ENCODE measurements at places on chromosomes 7 and 10.
A peak's percentile ranks its signal among the peaks of the same experiment; 100 is the strongest.

DNA sequence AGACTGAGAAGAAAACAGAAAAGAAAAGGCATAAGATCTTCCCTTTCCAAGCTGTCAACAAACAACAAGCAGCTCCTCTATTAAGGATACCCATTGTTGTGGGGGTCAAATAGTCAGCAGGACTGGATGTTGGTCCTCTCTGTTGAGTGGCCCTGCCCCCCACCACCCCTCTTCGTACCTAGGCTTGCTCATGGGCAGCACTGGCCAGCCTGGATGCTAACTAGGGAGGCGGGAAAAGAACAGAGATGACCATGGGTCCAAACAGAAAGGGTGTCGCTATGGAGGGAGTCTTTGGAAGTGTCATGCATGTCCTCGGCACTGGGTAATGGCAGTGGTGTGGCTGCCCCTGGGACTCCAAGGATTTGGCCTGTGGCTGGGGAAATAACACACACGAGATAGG lies 45.6 kb downstream of the SPDYE5 start:
- no peak for DNase-seq

DNA sequence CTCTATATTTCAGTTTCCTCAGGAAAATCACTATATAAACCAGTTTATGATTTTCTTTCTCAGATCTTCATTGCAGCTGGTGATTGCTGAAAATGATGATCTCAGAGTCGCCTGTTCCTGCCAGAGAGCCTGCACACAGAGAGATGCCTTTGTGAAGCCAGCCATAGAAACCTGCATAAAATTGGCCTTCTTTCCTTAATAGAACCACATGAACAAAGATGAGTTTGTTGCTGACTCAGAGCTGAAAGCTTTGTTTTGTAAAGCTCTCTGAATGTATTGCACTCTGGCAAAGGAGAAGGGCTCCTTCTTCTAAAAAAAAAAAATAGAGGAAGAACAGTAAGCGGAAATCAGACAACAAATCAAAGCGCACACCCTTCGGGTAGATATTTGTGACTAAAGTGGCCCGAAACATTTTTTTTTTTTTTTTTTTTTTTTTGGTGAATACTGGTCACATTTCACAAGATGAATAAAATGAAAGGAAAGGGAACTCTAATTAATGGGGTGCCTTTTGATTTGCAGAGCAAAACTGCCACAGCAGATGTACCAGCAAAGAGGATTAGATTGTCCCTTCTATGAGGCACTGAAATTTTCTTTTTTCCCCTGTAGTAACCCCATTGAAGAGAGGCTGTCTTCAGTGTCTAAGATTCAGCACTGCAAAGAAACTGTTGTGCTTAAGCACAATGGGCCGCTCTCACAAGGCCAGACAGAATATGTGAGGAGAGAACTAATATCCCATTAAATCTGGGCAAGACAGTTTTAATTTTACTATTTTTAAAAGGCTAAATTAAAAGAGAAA lies 75.1 kb upstream of the PTPRZ1 start:
- DNase-seq, result peak; percentile 0

DNA sequence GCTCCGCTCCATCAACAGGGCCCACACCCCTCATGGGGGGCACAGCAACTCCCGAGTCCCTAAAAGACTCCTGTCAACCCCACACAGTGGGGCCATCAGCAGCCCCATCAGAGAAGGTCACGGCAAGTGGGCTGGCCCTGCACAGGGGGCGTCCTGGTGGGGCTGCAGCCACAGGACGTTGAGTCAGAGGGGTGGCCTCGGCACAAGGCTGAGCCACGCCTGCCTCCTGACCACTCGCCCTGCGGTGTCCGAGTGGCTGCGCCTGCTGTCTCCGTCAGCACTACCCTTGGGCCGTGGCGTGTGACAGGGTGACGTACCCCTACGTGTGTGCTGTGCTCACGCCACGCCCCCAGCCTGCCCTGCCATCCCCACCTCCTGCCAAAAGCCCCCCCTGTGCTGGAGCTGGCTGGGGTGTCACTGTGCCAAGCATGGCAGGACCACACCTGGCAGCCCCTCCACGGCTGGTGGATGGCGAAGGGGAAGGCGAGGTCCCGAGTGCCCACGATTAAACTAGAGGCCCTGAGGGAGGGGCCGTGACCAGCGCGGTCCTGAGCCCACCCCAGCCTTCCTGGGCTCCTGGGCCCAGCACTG lies 26.0 kb upstream of the NKX6-2 start:
- no peak for DNase-seq

DNA sequence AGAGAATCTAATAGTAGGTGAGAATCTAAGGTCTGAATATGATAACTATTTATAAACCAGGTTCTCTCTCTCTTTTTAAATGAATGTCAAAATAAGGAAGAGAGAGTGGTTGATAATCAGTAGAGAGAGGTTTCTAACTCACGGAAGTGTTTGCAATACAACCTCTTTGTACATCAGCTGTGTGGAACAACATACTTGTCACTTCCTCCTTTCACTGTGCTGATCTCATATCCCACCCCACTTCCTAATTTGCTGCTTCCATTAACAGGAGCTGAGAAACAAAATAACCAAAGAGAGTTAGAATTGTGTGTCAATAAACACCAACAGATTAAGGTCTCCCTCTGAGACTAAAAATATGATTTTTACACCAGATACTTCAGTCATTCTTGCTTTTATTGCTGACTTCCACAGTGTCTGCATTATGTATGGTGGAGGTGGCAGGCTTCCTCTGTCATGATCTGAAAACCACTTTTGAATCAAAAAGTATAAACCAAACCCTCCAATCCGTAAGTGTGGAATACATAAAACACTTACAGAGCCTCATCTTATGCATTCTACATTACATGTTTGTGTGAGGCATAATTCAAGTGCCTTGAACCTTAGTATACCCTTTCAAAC lies 25.0 kb downstream of the CACUL1 start:
- DNase-seq, result no peak

- DNase-seq, result peak; percentile 33
These were observed 42.9 kb downstream of the TAX1BP1 start for GRCh38 chr7:27782849-27783248.

DNA sequence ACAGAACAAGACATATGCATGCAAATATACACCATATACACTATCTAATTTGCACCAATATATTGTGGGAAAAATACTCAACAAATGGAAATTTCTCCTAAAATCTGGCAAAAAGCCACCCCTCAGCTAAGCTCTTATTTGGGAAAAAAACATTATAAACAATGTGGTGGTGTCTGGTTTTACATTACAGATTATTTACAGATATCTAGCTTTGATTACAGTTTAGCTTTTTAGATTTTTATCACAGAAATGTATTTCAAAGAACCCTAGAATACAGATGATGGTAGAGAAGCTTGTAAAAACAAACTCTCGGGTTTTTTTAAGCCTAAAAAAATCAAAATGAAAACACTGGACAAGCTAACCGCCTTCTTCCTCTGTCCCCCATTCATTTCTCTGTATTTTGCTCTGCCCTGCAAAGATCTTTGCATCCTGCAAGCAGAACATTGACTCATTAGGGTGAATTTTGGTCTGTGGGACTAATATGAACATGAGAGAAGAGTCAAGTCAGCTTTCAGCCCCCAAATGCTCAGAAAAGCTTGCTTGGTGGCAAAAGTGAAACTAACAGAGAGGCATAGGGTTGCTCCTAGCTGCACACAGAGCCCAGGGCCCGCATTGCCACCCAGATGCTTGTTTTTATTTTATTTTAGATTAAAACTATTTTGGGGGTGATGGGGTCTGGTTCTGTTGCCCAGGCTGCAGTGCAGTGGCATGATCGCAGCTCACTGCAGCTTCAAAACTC lies 88.8 kb upstream of the LYZL1 start:
- no peak for DNase-seq

GRCh38 chr10:130438861-130439260 lies 302.7 kb downstream of the GLRX3 start:
- no peak for DNase-seq

- DNase-seq, result no peak
These were observed 46.1 kb downstream of the AP3M1 start for GRCh38 chr10:74104480-74104879.

DNA sequence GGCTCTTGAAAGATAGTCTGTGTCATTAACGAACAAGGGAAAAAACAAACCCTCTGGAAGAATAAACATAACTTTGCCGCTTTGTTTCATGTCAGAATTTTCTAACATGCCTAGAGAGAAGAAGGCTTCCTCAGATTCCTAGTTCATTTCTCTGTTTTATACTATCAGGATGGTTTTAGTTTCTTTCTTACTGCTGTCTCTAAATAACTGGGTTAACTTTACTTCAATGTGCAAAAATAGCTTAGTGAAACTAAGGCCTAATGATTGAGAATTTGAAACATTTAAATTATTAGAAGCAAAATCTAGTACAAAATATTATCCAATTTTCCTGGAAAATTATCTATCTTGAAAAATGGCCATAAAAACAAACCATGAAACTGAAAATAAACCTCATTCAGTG lies 72.1 kb upstream of the OGDHL start:
- no peak for DNase-seq

- no peak for DNase-seq
These were observed 12.2 kb upstream of the INMT start for GRCh38 chr7:30739691-30740090.

DNA sequence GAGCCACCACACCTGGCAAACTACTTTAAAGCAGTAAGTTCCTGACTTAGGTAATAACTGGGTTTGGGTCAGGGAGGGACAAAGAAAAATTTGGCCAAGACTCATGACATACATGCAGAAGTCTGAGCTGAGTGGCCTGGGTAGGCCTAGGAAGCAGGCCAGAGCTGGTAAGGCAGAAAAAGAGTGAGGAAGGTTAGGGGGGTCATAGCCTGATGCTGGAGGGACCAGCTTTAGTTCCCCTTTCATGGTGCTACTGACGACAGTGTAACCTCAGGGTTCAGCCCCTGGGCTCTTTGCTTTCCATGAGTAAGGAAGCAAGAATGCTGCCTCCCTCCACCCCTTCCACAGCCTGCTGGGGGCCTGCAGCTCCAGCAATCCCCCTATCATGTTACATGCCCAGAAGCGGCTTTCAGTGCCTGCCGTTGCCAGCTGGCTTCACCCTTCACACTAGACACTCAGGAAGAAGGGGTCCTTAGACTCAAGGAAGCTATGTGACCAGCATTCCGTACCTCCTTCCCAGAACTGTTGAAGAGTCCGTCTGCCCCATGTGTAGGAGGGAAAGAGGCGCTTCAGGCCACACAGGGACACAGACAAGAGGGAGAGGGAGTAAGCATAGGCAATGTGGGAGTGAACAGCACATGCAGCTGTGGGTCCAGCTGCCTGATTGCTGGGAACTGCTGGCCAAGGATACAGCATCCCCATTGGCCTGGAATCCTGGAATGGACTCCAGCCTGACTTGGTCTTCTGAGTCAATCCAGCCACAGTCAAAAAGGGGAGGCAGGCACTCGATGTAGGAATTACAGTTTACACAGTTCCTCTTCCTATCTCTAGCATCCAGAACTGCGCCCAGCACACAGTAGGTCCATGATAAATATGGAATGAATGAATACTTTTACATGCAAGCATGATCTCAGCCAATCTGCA lies 4.1 kb upstream of the PLAU start:
- DNase-seq, result peak; percentile 99

- no peak for DNase-seq
These were observed 44.1 kb upstream of the PTPRN2 start for GRCh38 chr7:158631574-158632195.

GRCh38 chr10:112728997-112729396 lies 221.1 kb upstream of the TCF7L2 start:
- DNase-seq, result no peak

GRCh38 chr7:139602143-139602722 lies 78.7 kb downstream of the CLEC2L start:
- peak; percentile 50 for DNase-seq

GRCh38 chr10:126502441-126502840 lies 114.2 kb upstream of the ADAM12 start:
- DNase-seq, result peak; percentile 55

DNA sequence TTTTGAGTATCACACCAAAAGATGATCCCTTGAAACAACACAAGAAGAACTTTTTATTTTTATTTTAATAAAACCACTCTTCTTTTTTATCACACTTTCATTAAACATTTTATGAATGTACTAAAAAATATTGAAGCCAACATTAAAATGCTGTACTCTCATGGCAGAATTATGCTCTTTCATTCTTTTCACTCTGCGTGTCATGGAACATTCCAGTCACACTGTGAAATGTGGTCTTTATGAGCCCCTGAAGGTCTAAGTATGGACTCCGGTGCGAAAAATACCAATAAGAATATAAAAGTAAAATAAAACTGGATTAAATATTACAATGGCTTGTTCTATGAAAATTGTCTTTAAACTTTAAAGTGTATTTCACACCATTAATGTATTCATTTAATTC lies 148.4 kb downstream of the TMEM26 start:
- DNase-seq, result peak; percentile 11

- DNase-seq, result peak; percentile 44
These were observed 58.3 kb downstream of the SHOC2 start for GRCh38 chr10:110977662-110978061.

DNA sequence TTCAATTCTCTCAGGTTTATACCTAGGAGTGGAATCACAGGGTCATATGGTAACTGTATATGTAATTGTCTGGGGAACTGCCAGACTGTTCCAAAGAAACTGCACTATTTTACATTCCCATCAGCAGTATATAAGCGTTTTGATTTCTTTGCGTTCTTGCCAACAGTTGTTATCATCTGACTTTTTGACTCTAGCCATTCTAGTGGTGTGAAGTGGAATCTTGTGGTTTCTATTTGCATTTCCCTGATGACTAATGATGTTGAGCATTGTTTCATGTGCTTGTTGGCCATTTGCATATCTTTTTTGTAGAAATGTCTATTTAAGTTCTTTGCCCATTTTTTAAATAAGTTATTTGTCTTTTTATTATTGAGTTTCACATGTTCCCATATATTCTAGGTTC lies 44.3 kb upstream of the ZC3HAV1 start:
- DNase-seq, result peak; percentile 42

DNA sequence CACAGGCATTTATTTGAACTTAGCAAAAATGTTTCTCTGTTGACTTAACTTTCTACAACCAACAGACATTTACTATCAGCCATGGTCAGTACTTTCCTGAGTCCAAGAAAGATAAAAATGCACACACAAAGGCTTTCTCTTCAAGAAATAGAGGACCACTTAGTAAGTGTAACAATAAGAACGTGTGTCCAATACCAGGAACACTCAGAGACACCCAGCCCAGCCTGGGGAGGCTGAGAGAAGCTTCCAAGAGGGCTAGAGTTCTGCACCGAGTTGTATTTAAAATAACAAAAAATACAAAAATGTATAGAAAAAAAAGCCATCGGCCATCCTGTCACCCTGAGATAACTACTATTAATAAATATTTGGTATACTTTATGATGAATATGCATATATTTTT lies 35.8 kb downstream of the VSTM4 start:
- DNase-seq, result no peak

DNA sequence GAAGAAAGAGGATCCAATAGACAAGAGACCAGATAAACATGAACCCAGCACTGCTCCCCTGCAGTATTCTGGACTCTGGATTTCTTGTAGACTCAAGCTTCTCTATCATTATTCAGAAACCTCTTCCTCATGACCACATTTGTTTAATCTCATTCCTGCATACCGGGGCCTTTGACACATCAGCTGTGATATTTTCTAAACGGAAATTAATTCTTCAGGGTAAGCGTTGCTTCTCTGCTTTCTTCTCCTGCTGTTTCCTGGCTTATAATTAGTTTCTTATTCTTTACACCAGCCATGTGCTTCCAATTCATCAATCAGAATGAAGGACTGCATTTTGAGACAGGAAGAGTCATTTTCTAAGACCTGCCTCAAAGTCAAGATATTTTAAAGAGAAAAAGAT lies 54.2 kb upstream of the TARP start:
- no peak for DNase-seq

- DNase-seq, result peak; percentile 23
These were observed 38.3 kb upstream of the DLG5 start for GRCh38 chr10:77964811-77965210.

Measured in fibroblast of mammary gland (primary cell).